ENCODE measurements at places on chromosomes 5 and 9.

DNA sequence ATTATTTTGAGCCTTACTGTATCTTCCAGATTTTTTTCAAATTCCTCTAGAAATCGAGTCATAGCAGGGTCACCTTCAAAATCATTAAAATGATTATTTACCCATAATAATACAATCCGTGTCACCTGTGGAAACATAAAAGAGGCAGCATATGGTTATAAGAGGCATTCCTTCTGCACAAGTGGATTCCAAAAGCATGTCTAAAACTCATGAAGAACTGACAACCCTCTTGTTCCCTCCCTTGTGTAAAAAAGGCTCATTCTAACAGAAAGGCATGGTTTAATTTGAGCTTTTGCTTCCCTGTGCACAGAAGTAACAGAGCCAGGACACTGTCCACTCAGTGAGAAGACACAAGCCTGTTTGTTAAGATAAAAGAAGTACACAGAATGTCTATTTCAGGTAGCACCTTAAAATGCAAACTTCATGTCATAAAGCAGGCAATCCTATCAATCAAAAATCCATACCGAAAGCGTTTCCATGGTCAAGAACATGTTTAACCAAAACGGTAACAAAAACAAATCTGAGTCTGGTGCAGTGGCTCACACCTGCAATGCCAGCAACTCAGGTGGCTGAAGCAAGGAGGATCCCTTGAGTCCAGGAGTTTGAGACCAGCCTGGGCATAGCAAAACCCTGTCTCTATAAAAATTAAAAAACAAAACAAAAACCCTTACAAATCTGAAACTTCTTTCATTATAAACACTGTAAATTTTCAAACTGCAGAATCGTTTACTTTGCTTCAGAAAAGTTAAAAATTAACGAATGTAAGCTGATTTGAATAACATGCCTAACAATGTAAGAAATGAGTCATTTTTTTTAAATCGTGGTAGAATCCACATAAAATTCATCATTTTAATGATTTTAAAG is 139.3 kb downstream of the RAPGEF6 start:
- DNase-seq: no peak

DNA sequence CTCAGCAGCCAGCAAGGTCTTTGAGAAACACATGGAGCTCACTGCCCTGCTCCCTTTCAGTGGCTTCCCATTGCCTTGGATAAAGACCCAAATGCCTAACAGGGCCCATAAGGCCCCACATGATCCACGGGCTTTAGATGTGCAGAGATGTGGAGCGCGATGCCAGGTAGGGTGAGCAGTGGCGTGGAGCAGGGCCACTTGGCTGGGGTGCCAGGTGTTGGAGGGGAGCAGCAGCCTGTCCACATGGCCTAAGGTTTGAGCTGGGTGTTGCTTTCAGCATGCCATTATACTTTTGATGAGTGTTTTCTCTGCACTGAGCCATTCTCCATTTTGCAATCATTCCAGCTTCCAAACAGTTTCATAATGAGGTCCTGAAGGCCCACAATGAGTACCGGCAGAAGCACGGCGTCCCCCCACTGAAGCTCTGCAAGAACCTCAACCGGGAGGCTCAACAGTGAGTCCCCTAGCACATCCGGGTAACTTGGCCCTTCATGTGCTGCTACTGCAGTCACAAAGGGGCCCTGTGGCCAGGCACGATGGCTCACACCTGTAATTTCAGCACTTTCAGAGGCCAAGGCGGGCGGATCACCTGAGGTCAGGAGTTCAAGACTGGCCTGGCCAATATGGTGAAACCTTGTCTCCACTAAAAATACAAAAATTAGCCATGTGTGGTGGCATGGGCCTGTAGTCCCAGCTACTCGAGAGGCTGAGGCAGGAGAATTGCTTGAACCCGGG is 11.1 kb downstream of the GLIPR2 start:
- no peak for DNase-seq

DNA sequence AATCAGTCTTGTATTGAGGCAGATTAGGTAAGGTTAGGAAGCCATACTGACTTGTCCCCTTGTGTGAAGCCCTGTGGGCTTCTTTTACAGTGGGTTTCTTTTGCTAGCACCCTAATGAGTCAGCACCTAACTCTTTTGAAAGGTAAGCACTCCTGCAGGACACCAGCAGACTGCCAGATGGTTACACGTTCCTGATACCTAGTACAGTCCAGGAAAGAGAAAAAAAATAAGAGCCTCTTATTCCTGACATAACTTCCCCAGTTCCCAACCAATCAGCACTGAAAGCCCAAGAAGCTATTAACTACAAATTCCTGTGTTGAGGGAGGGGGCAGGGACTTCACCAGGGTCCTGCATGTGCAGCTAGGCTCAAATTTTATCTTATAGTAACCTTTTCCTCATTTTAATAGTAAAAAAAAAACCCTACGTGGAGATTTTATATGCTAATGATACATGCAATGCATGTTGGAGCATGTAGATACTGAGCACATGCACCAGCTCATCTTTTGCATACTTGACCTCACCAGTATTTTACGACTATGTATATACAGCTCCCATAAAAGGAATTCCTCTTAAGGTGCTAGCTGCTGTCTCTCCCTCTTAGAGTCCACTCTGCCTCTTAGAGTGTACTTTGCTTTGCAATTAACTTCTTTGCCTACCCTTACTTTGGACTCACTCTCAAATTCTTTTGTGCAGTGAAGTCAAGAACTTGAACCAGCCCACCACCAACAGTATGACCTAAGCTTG is 84.7 kb upstream of the RORB start:
- no peak for DNase-seq

DNA sequence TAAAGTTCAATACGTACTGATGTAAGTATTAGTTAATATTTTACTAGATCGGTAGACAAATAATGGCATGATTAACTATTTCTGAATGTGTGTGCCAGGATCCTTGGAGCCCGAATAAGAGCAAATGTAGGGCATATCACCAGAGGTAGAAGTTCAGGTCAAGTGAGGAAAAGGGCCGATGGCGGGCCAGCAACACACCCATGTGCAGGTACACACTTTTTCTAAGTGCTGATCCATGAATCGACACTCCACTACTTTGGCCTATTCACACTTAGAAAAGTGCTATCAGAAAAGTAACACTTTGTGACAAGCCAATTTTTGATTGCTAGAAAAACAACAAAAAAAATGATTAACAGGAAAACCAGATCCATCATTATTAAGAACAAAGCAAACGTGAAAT is 150.3 kb downstream of the AUH start:
- no peak for DNase-seq

GRCh38 chr9:133118179-133118520 is 2.9 kb downstream of the RALGDS start:
- DNase-seq: no peak

All from CD4-positive, alpha-beta T cell treated with Interleukin-6 at 100 ng/mL for 8 hours (primary cell).